ENCODE measurements at places on chromosomes 16 and 17.

- no peak for DNase-seq
Measured at GRCh38 chr16:58331024-58331707, 36.3 kb upstream of the PRSS54 start.

DNA sequence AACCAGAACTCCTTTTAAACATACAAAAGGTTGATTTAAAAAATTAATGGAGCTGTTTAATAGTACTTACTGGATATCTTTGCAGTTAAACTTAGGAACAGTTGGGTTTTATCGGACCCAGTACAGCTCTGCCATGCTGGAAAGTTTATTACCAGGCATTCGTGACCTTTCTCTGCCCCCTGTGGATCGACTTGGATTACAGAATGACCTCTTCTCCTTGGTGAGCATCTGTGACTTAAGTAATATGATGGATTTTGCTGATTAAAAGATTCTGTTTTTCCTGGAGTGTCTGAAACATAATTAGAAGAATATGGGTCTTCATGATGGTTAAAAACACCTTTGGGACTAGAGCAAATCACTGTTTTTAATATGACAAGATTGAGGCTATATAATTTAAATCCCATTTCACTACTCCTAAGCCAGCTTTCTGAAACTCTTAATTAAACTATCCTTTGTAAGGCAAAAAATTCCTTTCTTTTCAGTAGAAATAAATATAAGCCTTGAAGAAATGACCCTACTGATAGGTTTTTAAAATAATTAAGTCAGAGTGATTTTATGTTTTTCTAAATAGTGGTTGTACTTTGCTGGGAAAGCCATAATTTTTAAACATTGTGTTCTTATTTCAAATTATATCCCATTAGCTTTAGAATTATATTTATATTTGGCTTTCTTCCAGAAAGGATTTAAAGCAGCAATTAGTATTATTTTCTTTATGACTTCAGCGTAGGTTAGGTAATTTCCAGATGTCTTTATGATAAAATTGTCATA is 45.7 kb upstream of the KPNB1 start:
- DNase-seq, result no peak

GRCh38 chr17:69275751-69276150 is 47.1 kb upstream of the ABCA10 start:
- DNase-seq, result no peak

DNA sequence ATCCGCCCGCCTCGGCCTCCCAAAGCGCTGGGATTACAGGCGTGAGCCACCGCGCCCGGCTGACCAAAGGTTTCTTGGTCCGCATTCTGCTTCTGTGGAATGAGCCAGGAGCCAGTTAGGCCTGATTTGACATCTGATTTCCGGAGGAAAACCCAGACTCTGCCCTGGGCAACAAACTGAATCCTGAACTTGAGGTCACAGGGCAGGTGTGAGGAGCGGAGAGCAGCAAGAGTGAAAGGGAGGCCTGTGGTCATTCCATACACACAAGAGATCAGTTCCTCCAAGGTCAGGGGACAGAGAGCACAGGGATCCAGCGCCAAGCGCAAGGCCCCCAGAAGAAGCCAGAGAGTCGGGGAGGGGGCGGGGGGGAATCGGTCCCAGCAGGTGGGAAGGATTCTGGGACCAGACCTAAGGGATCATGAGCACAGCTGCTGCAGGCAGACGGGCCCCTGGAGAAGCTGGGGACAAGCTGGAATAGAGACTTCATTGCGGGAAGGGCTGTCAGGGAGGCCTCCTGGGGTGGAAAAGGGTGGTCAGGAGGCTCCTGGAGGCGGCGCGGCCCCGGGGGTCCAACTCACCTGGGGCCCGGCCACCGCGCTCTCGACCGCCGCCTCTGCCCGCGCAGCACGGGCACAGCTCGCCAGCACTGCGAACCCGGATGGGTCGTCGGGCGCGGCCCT is 436 bp downstream of the SHPK start:
- no peak for DNase-seq

GRCh38 chr17:79798299-79799173 is 1.7 kb upstream of the CBX8 start:
- peak; percentile 50 for DNase-seq

- no peak for DNase-seq
Measured at GRCh38 chr16:86079255-86079885, 180.4 kb downstream of the IRF8 start.

- no peak for DNase-seq
Measured at GRCh38 chr16:28167730-28168129, 44.0 kb downstream of the XPO6 start.

DNA sequence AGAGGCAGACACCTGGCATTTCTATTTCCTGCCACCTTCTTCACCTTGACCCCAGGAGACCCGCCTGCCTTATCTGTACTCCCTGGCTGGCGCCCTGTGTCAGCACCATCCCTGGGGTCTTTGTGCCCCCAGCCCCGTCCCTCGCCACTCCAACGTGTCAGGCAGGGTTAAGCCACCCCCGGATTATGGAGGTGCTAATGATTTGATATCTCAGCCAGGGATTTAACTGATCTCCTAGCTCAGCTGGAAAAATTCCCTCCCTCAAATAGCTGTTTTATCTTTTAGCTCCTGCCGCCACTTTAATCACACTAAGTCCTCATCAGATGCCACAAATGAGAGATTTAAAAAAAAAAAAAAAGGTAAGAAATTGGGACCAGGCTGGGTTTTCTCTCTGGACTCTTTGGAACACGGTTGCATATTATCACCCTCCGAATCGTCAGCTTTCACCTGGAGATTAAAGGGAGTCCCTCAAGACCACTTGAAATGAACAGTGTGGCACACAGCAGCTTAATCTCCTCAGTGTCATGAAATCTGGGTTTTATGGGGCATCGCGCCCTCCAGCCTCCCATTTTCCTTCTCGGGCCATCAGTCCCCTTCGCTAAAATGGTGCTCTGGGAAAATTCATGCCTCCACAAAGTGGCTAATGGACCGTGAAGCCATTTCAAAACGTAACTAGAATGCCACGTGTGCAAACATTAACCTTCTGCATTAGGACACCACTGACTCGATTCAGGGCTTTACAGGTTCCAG is 26.2 kb upstream of the WFDC1 start:
- DNase-seq, result no peak

DNA sequence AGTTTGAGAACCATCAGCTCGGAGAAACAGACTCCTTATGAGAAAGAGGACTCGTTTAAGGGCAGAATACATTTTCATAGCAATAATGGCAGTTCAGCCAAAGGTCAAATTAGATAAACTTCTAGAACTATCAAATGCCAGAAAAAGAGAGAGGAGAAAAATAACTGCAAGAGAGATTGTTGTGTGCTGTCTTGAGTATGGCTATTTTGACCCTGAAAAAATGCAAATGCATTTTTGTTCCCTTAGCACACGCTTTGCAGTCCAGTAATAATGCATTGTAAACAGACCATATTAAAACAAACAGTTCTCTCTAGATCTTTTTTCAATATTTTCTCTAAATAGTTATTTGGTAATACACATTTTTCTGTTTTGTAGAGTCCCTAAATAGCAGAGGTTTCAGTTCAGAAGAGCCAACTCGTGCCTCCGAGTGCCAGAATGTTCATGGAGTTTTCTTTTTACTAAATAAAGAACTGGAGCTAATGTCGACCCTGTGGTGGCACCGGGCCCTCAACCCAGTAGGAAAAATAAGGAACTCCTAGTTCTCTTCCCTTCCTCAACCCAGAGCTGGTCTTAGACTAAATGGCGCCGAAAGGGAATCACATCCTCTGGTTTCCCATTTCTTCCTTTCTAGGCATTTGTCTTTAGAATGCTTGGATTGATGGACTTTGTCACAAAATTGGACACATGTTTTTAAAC is 298.0 kb downstream of the MAP2K4 start:
- DNase-seq, result peak; percentile 70

- DNase-seq, result no peak
Measured at GRCh38 chr16:89355007-89355406, 135.4 kb downstream of the ANKRD11 start.

- peak; percentile 71 for DNase-seq
Measured at GRCh38 chr16:57732037-57732436, 3.5 kb upstream of the KATNB1 start.

DNA sequence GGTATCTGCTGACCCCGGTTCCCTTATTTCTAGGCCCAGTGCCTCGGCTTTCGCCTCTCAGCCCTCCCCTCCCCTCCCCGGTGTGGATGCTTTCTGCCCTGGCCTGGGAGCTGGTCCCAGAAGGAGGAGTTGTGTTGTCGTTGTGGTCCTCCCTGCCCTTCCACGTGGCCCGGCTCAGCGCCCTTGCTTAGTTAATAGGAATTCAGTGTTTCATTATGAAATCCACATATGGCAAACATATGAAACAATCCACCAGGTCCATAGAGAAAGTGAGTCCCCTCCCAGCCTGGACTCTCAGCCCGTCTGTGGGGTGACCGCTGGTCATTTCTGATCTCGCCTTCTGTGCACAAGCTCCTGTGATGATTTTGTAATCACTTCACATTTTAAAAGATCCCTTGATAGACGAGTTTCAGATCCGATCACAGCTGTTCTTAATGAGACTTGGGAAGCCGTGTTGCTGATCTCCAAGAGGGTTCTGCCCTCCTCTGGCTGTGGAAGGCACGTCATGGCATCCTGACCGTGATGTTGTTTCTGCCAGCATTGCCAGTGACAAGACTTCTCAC is 112.1 kb downstream of the BANP start:
- DNase-seq, result peak; percentile 92

- DNase-seq, result peak; percentile 48
Measured at GRCh38 chr16:88013091-88013609, 61.9 kb downstream of the BANP start.

GRCh38 chr17:48756830-48757251 is 28.3 kb upstream of the HOXB13 start:
- no peak for DNase-seq

- DNase-seq, result peak; percentile 28
Measured at GRCh38 chr16:81937305-81938038, 73.8 kb downstream of the SDR42E1 start.

GRCh38 chr17:75135452-75135851 is 3.9 kb upstream of the NT5C start:
- DNase-seq, result no peak

- DNase-seq, result peak; percentile 70
Measured at GRCh38 chr17:8785547-8786413, 13.4 kb downstream of the MFSD6L start.

DNA sequence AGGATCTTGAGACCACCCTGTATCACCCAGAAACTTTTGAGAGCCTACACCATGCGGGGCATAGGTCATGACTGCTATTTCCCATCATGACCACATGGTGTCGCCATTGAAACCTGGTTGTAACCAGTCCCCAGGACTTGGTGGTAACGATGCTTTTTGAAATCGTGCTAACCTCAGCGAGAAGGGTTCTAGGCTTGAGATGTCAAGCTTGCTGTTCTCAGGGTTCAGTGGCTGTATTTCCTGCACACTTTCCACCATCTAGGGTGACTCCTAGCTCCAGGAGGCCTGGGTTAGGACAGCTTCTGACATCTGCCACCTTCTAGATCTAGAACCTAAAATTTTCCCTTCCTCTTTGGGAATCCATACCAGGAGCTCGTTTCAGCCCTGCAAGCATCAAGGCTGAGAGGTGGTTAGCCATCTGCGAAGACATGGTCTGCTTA is 13.0 kb upstream of the SPNS3 start:
- DNase-seq, result peak; percentile 67

DNA sequence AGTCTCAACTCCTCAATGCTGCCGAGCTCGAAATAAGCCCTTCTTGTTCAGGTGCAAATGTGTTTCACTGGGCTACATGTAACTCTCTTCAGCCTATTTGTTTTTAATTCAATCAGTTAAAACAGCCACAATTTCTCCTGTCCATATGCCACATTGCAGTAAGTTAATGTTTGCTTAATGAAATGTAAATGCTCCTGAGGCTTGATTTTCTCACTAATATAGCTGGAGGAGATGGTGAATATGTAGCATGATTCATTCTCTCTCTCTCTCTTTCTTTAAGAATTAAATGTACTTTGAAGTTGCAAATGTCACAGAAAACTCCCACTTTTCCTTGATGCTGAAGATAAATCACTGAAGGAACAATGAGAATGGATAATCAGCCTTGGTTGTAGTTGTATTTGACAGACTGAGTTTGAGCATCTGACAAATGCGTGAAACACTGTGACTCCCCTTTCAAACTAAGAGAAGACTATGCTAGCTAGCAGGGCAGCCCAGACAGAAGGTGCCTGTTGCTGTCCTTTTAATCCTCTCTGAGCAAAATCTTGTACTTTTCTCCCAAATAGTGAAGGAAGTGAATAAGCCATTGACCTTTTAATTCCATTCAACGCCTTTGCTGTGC is 161.8 kb downstream of the ANKFN1 start:
- no peak for DNase-seq

- no peak for DNase-seq
Measured at GRCh38 chr17:10058921-10059683, 139.3 kb downstream of the GAS7 start.

DNA sequence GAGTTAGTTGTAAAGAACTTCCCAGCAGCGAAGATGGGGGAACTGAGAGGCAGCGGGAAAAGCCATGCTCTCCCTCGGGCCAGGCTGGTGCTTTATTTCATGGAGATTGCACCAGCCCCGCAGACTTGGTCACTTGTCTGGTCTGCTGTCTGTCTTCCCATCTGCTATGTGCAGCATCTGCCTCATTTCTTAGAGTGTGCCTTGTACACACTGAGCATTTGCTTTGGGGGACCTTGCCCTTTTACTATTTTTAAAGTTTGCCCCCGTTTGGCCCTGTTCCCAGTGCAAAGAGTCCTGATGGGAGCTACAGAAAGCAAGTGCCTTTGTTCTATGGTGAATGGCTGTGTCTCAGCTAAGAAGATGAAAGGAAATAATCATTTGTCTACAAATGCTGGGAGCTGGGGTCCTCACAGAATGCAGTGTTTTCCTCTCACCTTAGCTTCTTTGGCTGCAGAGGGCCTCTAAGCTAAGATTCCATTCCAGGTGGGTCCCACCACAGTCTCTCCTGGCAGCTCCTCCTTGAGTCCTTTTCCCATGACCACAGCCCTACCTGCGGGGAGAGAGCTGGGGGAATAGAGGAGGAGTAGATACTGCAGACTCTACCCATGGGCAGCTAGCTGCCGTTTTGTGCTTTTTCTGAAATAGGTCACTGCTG is 25.1 kb upstream of the CNOT1 start:
- no peak for DNase-seq

GRCh38 chr17:62076864-62077788 is 12.0 kb upstream of the MED13 start:
- DNase-seq, result no peak

DNA sequence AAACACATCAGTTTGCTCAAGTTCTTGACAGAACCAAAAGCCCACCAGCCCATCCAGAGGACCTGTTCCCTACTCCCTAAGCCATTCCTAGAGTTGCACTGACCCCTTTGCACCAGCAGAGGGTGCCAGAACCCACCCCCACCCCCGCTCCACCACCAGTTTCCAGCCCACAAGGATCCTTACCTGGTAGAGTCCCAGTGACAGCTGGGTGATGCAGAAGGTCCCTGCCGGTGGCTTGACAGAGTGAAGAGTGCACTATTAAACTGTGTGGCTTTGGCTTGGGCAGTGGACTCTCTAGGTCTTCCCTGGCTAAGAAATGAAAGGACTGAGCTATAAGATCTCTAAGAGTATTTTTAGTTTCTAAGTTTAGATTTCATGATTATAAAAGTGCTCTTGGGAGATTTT is 73.3 kb upstream of the MTMR4 start:
- peak; percentile 52 for DNase-seq

GRCh38 chr16:81014672-81015071 is 7.7 kb downstream of the CENPN start:
- no peak for DNase-seq

GRCh38 chr17:38690386-38690785 is 14.7 kb upstream of the MLLT6 start:
- DNase-seq, result no peak
